Stimulated activated CD4-positive, alpha-beta T cell treated with anti-CD3 and anti-CD28 coated beads, Interleukin-1b, Interleukin-23, amount 100 ng/mL, for 24 hours (primary cell): ENCODE measurements at places on chromosomes 16 and 17.

DNA sequence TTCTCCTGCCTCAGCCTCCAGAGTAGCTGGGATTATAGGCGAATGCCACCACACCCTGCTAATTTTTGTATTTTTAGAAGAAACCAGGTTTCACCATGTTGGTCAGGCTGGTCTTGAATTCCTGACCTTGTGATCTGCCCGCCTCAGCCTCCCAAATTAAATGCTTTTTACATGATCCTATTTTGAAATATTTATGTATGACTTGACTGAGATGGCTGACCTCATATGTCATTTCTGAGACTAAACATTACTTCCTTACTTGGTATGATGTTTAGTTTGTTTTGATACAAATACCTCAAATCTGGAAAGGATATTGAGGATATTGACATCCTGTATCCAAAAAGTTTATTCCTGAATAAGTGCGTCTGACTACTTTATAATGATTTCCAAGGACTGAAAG, 11.9 kb downstream of the CALCOCO2 start:
- DNase-seq = no peak

GRCh38 chr16:78690510-78690909, 591.1 kb downstream of the WWOX start:
- DNase-seq = no peak

- DNase-seq = no peak
Observed at GRCh38 chr17:49656247-49656646, 21.6 kb downstream of the SPOP start.

- DNase-seq = no peak
Observed at GRCh38 chr16:31513126-31513525, 4.9 kb upstream of the RUSF1 start.

DNA sequence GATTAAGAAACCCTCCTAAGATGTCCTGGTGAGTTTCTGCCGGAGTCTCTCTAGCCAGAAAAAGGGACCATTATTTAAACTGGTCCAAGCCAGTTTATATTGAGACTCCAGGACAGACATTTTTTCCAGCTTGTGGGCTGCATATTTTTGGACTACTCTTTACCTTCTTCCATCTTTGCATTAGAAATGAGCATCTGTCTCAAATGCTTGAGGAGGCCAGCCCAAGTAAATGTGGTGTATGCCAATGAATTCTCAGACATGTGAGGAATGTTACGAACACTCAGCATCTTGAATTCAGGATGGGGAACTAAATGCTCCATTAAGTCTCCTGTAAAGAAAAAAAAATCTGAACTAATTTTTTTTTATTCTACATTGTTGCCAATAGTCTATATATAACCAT, 18.4 kb downstream of the TUBD1 start:
- no peak for DNase-seq

DNA sequence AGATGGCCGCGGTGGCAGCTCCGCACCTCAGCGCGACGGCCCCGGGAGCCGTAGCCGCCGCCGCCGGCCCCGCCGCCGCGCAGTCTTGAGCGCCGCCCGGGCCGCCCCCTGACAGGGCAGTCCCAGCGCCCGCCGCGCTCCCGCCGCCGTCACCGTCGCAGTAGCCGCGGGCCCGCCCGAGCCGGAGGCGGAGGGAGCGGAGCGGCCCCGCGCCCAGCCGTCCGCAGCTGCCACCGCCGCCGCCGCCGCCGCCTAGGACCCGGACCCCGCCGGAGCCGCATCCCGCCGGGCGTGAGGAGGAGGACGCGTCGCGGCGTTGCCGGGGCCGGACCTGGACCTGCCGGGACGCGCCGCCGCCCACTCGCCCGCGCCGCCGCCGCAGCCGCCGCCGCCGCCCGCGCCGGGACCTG, 218 bp downstream of the TNRC6C start:
- DNase-seq = no peak

DNA sequence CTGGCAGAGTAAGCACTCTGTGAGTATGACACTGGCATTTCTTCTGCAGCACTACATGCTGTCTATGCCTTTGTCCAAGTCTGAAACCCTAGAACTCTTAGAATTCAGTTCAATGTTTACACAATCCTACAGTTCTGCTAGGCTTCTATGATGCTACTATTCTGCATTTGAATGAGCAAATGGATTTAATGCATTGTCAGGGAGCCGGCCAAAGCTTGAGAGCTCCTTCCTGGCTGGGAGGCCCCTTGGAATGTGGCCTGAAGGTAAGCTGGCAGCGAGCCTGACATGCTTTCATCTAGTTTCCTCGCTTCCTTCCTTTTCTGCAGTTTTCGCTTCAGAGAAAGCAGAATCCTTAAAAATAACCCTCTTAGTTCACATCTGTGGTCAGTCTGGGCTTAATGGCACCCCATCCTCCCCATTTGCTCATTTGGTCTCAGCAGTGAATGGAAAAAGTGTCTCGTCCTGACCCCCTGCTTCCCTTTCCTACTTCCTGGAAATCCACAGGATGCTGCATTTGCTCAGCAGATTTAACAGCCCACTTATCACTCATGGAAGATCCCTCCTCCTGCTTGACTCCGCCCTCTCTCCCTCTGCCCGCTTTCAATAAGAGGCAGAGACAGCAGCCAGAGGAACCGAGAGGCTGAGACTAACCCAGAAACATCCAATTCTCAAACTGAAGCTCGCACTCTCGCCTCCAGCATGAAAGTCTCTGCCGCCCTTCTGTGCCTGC, at the start of gene CCL2:
Gene CCL2, plus strand, starts transcription at position 635 of the 730 bp plus-strand sequence. Its CDS starts 65 bp downstream, at position 700.
- no peak for DNase-seq

DNA sequence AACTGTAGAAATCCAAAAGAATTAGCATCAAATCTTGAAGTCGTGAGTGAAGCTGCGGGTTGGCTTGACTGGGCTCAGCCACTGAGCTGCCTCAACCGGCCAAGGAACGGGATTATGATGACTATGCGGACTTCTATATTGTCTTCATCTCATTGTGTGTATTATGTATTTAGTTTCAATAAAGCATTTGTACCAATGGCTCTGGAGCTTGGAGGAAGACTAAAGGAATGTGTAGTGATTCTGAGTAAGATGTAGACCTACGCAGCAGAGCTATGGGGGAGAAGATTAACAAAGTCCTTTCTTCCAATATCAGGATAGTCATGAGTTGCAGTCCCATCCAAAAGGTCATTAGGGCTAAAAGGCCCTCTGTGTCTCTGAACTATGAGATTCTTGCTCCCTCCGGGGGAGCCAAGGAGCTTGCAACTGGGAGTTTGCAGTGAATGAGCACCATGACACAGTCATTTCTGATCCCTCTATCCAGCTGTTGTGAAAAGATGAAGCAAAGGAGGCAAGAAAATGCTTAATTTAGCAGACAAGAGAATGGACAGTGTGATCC, 8.3 kb downstream of the EME1 start:
- DNase-seq = no peak

GRCh38 chr16:31880322-31880979, 6.8 kb downstream of the ZNF267 start:
- no peak for DNase-seq

GRCh38 chr16:85968041-85968920, 69.3 kb downstream of the IRF8 start:
- no peak for DNase-seq

DNA sequence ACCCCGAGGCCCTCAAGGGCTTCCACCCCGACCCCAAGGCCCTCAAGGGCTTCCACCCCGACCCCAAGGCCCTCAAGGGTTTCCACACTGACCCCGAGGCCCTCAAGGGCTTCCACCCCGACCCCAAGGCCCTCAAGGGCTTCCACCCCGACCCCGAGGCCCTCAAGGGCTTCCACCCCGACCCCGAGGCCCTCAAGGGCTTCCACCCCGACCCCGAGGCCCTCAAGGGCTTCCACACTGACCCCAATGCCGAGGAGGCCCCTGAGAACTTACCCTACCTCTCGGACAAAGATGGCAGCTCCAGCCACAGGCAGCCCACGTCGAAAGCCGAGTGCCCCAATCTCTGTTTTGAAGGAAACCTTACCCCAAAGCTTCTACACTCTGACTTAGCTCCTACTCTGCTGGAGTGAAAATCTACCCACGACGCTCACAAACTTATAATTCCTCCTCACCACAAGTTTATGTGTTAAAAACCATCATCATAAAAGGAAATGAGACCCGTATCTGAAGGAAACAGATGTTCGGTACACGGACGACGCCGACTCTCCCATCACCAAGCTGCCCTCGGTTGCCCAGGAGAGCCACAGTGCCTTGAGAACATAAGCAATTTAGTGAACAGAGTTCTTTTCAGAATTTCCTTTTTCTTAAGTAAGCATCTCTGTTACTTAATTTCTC, 61.2 kb upstream of the RPH3AL start:
- DNase-seq = no peak

DNA sequence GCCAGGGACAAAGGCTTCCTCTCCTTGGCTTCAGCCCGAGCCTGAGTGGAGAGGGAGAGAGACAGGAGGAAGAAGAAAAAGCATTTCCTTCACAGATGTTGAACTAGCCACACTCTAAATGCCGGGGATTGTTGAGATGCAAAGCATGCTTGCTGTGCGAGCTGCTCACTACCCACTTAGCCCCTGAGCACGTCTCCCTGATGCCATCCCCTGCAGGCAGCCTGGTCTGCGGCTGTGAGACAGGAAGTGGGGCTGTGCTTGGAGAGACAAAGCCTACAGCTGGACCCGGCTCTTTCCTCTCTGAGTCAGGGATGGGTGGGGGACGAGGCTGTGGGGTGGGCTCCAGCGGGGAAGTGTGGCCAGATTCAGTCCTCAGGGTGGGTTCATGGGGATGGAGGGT, 13.7 kb downstream of the WNT9B start:
- no peak for DNase-seq

GRCh38 chr17:68910789-68911431, 44.3 kb downstream of the ABCA8 start:
- no peak for DNase-seq

DNA sequence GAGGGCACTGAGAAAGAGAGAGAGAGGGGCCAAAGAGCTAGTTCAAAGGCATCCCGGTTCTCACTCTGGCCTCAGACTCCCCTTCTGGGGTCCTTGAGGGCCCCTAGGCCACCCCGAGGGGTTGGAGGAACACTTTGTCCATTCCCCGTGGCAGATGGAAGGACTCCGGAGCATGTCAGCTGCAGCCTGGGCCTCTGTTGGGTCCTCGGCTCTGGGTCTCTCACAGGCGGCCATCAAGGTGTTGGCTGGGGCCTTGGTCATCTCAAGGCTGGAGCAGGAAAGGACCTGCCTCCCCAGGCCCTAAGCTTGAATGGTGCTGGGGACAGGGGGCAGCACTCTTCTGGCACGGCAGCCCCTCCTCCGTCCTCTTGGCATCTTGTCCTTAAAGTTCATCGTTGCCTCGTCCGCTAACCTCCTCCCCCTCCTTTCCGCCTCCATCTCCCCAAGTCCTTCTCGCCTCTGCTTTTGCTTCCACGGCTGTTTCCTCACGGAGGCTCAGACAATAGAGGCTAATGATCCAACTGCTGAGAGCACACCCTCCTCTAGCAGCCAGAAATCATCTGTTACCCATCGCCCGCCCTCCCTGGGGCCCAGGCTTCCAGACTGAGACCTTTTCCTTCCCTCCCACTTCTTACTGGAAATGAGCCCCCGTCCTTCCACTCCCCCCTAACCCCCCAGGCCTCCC, 23.3 kb downstream of the CCR7 start:
- DNase-seq = no peak

DNA sequence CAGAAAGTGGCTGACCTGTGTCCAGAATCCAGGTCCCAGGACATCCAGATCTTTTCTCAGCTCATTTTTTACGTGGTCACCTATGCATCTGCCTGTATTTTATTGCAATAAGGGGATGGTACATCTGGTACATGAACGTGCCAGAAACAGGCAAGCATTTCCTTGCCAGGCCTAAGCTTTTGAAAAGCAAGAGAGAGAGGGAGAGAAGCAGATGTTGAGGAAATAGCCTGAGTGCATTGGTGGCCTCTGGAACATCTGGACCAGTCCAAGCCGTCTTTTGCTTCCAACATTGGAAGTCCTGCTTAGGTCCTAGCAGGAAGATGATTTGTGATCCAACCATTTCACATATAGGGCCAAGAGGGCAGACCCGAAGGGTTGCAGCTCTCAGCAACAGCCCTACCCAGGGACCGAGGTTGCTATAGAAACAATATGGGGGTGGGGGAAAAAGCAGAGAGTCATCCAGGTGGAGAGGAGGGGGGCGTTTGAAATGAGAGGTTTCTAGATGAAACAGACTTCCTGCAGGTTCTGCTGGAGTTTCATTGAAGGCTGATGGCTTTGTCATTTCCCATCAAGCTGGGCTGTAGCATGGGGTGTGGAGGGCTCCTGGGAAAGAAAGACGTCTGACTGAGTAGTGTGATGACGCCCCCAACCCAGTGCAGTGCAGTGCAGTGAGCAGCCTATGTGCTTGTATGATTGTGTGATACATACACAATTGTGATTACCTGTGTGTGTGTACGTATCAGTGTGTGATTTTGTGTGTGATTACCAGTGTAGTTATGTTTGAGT, 61.6 kb downstream of the SHISA6 start:
- no peak for DNase-seq

DNA sequence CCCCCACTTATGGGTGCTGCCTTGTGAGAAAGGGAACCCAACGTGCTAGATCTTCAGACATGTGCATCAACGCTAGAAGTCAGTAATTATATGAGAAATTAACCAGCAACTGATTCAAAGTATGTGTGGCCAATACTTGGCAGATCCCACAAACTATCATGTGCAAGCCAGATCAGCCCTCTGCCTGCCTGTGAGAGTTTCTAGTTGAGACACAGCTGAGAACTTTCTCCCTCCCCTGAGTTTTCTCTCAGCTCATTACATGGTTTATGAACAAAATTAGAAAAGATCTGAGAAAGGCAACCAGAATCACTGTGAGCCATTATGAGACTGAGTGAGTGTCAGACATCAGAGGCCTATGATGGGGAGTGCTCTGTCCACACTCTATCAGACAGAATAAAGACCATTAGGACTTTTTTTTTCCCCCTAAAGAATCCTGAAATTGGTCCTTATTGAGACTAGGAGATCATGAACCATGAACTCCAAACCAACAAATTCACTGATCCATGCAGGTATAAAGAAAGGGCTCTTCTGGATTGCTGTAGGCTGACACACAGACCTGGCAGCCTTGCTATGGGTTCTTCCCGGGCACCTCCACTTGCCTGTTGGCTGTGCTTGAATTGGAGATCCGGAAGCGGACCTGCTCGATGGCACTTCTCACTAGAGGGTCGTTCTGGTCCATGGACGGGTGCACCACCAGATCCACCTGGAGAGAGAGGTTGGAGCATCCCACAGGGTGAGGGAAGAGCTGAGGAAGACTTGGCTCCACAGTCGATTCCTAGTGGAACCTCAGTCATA, 51.5 kb downstream of the GTF3C1 start:
- DNase-seq = no peak

- DNase-seq = no peak
Observed at GRCh38 chr16:88194397-88195268, 188.1 kb upstream of the ZNF469 start.

DNA sequence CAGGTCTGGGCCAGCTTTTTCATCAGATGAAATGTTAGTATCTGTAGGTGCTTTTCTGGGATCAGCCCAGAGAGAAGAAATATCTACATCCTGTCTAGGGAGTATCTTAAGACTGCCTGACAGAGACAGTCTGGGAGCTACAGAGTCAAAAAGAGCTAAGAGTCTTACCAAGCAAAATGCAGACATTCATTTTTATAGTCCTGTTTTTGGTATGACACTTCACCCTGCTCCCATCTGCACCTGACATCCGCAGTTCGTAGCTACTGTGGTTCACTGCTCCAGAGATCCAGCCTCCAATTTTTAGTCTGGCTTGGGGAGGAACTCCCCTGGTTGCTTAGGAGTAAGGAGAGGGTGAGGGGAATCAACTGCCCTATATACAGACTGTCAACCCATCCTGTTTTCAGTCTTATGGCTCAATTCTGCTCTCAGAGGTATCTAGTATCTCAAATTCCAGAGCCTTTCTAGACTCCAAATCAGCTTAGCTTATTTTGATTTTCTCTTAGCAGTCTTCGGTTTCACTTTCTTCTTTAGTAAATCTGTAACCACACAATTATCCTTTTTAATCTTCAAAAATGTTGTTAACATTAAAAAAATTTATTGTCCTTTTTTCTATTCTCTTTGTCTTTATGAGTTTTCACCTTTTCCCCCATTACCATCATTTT, 97.8 kb downstream of the TMEM100 start:
- no peak for DNase-seq
